ENCODE measurements at places on chromosomes 2 and 18. TPM values are rescaled to one million over a fixed set of nuclear protein-coding genes. Genes with fewer than 3 reads are reported as not detected.

- no peak for DNase-seq
Measured at GRCh38 chr2:48779019-48779716, 23.6 kb upstream of the LHCGR start.

The MEP1B gene
- 0.12 TPM for polyA plus RNA-seq

DNA sequence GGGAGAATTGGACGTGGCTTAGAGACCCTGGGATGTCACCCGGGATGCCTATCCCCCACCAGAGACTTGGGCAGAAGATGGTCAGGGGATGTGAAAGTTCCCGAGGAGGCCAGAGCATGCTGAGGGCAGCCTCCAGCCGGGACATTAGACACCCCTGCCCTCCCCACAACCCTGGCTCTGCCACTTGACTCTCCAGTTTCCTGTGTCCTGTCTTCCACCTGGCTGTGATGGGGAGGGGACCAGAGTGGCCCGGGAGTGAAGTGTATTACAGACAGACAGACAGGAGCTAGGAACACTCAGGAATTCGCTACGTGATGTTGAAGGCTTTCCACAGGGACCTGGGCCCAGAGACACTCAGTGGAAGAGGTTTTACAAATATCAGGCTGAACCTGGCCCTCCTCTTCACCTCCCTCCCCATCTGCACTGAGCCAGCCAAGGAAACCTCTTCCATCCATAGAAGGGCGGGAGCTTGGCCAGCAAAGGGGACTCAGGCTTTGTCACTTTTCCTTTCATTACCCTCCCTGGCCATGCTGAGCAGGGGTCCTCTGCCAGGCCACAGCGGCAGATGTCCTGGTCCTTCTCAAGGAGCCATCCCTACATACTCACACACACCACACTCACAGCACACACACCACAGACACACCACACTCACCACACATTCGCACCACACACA is 60.7 kb downstream of the SDC1 start:
- no peak for DNase-seq

DNA sequence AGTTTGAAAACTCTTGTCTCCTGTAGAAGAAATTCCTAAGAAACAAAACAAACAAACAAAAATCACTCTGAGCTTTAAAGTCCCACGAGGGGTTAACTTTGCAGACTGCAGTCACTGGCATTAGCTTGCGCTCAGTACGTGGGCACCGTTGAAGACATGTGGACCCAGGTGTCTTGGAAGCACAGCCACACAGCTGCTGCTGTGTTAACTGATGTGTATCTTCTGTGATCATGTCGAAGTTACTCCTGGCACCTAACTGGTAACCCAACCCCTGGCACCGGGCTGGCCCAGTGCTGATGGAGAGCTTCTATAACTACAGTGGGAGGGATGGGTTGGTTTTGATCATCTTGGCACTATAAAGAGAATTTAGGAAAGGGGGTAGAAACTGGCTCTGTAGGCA is 51.6 kb upstream of the FHL2 start:
- DNase-seq: no peak

- no peak for DNase-seq
Measured at GRCh38 chr2:241641631-241642030, 4.1 kb downstream of the ATG4B start.

DNA sequence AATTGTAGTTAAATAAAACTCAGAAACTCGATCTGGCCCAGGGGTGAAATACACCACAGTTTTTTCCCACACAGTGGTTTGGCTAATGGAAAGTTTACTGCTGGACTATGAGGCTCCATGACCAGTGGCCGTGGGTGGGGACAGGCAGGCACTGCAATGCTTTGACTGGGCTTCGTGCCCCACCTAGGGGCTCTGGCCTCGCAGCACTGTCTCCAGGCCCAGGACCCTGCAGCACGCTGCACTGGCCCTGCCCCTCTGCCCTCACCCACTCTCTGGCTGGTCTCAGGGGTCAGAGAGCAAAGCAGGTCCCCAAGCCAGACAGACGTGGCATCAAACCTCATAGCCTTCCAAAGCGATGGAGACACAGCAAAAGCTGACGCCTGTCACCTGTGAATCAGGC is 13.4 kb upstream of the B3GNT7 start:
- no peak for DNase-seq

DNA sequence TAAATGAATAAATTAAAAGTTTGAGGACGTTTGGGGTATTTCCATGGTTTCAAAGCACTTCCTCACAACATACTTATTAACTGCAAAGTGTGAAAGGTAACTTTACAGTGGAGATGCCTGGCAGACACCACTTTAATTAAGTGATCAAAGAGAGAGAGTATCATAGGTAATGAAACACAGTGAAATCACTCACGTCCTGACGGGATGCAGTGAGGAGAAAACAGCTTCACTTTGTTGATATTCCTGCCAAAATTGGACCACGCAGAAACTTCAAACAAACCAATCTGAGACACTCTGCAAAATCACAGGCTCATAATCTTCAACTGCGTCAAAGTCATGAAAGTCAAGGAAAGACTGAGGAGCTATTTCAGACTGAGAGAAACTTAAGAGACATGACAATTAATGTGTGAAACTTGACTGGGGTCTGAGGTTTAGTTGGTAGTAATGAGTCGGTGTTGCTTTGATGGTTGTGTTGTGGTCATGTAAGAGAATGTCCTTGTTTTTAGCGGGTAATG is 66.0 kb upstream of the ITGB6 start:
- no peak for DNase-seq

- DNase-seq: no peak
Measured at GRCh38 chr2:127087791-127088495, 19.0 kb downstream of the BIN1 start.

The DYNAP gene
- polyA plus RNA-seq: not detected

DNA sequence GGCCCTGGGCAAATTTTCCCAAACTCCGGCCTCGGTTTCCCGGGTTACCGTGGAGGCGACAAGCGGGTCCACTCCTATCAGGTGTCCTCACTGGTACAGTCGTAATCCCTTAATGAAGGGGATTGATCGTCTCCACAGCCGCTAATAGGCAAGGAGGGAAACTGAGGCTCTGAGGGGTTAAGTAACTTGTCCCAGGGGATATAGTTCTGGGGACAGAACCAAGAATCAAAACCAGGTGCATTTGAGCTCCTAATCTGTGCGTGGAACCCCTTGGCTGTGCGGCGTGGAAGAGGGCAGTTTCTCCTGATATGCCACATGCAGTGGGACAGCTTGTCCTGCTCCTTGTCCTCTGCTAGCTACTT is 157.2 kb downstream of the CYRIA start:
- no peak for DNase-seq

- no peak for DNase-seq
Measured at GRCh38 chr2:225122007-225122406, 79.7 kb upstream of the DOCK10 start.

GRCh38 chr2:70750320-70750719 is 17.7 kb downstream of the ADD2 start:
- no peak for DNase-seq

DNA sequence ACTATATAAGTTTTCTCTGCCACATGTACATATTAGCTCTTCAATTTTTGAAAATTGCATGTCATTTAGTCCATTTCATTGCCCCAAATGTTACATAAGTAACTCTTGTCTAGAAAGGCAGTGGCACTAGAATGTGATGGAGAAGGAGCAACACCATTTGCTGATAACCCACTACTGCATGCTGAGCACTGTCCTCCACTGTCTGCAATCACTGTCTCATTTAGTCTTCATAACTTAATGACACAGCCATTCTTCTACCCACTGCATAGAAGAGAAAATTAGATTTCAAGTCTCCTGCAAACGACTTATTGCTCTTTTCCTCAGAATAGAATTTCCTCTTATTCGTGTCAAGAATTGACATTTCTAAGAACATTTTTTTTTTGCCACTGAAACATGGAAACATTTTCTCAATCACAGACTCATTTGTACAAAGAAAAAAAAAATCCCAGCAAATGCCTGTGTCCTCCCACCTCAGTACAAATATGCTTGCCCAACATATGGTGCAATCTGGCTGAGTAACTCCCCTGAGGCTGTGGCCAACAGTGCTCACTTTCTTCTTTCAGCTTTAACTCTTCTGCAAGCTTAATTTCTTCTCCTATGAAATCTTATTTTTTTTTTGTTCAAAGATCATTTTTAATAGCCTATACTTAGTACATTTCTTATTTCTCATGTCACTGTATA is 768.6 kb upstream of the HS6ST1 start:
- no peak for DNase-seq

DNA sequence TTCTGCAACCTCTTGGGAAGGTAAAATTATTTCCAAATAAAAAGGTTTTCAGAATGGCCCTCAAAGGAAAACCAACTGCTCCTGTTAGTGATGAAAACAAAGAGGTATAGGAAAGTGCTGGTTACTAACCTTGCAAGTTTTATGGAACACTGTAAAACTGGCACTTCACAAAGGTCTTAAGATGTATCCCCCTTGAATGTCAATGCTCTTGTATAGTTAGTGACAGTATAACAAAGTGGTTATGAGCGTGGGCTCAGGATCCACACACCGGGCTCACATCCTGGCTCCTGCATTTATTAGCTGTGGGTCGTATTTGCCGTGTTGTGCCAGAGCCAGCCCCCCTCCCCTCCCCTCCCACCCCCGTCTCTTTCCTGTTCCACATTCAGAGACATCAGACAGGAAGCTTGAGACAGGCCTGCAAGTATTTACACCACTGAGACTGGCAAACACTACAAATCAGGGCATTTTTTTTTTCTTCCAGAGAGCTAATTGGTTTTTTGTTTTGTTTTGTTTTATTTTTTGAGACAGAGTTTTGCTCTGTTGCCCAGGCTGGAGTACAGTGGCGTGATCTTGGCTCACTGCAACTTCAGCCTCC is 9.2 kb upstream of the DNPEP start:
- no peak for DNase-seq

DNA sequence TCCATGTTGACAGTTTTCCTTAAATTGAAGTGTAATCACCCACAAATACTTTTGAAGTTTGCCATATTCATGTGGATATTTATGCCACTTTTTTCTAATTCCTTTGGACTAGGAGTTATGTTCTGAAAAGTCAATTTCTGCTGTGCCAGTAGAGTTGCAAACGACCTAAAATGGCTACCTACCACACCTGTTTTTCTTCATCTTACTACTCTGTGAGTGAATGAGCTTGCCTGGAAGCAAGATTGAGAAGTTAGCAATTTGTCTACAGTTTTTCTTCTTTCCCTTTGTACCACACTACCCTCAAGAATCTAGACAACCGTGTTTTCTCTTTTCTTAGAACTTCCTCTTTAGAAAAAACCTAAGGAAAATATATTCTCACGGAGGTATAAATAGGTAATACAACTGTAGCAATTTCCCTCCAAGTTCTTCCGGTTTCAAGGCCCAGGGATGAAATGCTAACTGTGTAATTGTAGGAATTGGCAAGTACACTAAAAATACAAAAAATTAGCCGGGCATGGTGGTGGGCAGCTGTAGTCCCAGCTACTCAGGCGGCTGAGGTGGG is 7.3 kb upstream of the SLC39A10 start:
- DNase-seq: no peak

GRCh38 chr18:55105873-55106272 is 146.6 kb upstream of the CCDC68 start:
- DNase-seq: no peak

- no peak for DNase-seq
Measured at GRCh38 chr2:213885485-213885884, 525.4 kb upstream of the VWC2L start.

The UGT1A8 gene
- not detected for polyA plus RNA-seq
